ENCODE measurements at places on chromosomes 11 and 22. TPM values are rescaled to one million over a fixed set of nuclear protein-coding genes. Genes with fewer than 3 reads are reported as not detected.

Gene OR5B12
- not detected for total RNA-seq

Gene MRPL40
- total RNA-seq: 12.1 TPM

Gene PPP1R14B
- 22.4 TPM for total RNA-seq

Gene TECTA
- 0.30 TPM for total RNA-seq

Gene OR4D5
- not detected for total RNA-seq

Gene OR4A47
- not detected for total RNA-seq

Gene RELT
- 117 TPM for total RNA-seq

Gene NUP160
- 43.0 TPM for total RNA-seq

Measured in CD4-positive, CD25-positive, alpha-beta regulatory T cell (primary cell).